RPMI8226 (cell line): ENCODE measurements at places on chromosomes 13 and 19.

- no peak for DNase-seq
These were observed 34.4 kb downstream of the KLF2 start for GRCh38 chr19:16359074-16359473.

- no peak for DNase-seq
These were observed 3.1 kb downstream of the SPC24 start for GRCh38 chr19:11152318-11153062.

DNA sequence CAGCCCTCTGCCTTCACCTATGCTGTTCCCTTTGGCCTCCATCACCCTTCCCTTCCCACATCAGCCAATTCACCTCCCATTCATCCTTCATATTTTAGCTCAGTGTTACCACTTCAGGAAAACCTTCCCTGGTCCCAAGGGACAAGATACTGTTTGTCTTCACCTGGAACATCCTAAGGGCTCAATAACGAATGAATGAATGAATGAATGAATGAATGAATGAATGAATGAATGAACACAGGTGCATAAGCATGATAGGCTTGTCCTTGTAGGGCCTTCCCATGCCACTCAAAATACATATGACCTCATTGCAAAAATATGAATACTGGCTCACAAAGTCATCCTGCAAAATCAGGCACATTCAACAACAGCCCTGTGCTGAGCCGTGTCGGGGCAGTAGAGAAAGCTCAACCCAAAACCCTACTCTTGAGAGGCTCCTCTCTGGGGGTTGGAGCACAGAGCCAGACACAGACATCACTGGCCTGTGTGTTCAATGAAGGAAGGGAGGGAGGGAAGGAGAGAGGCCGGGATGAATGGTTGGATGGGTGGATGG, 33.7 kb upstream of the TPM4 start:
- no peak for DNase-seq

GRCh38 chr13:114319441-114319913, 5.2 kb downstream of the CHAMP1 start:
- DNase-seq: no peak

GRCh38 chr13:33550276-33550675, 264.7 kb upstream of the STARD13 start:
- DNase-seq: no peak

GRCh38 chr13:111906816-111907215, 160.1 kb upstream of the SOX1 start:
- DNase-seq: no peak

- no peak for DNase-seq
These were observed 45.9 kb downstream of the SUGP2 start for GRCh38 chr19:18987456-18987855.

- DNase-seq: no peak
These were observed 40.5 kb upstream of the POMP start for GRCh38 chr13:28618230-28618994.

GRCh38 chr19:14510311-14511228, 7.6 kb downstream of the DNAJB1 start:
- DNase-seq: peak; percentile 70

DNA sequence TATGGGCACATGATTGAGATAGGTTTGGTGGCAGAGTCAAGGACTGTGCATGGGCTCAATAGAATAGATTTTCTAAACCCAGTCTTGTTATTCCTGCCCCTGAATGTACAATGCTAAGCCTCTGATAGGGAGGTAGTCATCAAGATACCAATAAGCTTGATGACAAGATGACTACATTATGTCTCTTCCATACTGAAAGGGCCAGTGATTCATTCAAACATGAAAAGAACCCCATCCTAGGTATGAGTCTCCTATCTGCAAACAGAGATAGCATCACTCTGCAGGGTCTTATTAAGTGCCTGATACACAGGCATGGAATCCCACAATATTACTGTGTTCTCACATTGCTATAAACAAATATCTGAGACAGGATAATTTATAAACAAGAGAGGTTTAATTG, 40.3 kb upstream of the UFM1 start:
- no peak for DNase-seq

GRCh38 chr13:32259116-32259515, 56.0 kb downstream of the ZAR1L start:
- DNase-seq: no peak

DNA sequence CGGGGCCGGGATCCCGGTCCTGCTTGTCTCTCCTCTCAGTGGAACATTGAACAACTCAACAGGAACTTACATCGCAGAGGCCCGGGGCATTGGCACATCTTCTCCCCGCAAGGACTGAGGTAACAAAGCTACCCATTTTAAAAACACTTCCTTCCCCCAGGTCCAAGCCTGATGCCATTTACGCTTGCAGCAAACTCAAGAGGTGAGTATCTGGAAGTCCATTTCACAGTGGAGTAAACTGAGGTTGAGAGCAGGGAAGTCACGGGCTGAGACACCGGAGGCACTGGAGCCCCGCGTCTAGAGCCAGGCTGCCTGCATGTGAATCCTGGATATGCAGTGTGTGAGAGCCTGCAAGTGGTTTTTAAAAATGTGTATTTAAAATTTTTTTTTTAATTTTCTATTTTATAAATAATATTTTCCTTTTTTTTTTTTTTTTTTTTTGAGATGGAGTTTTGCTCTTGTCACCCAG, 492 bp upstream of the PGLYRP1 start:
- DNase-seq: no peak

DNA sequence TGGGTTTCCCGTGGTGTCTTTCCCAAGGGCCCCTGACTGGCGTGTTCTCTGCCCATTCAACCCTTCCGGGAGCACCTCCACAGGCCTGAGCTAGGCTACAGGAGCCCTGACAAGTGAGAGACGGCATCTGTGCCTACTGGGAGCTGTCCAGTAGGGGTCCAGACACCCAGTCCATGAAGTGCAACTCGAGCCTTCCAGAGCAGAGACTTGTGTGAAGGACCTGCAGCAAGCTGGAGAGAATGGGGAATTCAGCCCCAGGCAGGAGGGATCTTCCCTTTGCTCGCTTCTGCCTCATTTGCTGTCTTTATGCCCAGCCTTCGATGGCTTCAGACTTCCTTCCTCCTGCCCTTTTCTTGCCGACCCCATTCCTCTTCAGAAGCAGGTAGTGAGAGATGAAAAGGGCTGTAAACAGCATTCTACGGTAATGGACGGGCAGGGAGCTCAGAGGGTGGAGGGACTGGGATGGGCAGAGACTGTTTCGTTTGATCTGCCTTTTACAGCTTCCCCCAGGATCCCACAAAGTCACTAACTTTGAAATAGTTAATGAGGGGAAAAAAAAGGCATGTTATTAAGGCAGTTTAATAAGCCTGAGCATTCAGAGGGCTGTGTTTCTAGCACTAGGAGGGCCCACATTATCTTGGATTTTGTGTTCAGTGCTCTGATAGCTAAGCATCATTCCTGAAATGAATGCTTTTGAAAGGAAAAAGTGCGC, 327.6 kb downstream of the FGF9 start:
- DNase-seq: no peak

DNA sequence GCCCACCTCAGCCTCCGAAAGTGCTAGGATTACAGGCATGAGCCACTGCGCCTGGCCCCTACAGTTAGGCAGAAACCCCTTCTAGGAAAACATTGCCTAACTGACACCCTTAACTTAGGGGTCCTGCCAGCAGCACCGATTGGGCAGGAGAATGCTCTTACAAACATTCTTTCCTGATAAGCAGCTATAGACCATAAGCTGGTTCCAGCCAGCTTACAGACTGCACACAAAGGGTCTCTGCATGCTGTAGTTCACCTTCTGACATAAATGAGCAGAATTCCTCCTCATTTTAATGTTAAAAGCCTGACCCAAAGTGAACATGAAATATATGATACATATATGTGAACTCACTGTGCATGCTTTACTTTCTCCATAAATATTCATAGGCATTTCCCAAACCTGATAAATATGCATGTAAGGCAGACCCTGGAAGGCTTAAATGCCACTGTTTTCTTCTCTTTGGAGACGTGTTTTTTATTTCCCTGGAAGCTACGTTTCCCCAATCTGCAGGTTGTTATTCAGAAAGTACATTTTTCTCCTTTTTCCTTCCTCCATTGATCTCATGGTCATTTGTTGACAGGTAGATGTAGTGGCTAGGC, 48.5 kb upstream of the KL start:
- DNase-seq: no peak

DNA sequence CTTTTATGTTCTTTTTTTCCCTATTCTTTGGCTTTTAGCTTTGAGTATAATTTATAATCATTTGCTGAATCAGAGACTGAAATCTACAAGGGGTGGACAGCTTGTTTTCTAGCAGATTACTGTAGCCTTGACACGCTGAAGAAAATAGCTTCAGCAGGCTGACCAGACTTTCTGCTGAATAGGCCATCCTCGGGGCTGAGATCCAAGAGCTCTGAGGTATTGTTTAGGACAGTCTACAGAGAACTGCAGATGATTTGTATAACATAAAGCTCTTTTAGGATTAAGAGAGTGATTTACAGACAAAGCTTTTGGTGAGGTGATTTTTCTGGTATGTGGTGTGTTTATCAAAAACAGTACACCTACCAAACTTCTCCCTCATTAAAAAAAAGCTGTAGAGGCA, 16.8 kb downstream of the POLR1D start:
- no peak for DNase-seq

GRCh38 chr19:39335168-39335548, 685 bp downstream of the GMFG start:
- no peak for DNase-seq

- DNase-seq: no peak
These were observed 83.9 kb upstream of the TSC22D1 start for GRCh38 chr13:44660050-44660449.

- DNase-seq: no peak
These were observed 166.4 kb downstream of the KATNAL1 start for GRCh38 chr13:30140973-30141372.

DNA sequence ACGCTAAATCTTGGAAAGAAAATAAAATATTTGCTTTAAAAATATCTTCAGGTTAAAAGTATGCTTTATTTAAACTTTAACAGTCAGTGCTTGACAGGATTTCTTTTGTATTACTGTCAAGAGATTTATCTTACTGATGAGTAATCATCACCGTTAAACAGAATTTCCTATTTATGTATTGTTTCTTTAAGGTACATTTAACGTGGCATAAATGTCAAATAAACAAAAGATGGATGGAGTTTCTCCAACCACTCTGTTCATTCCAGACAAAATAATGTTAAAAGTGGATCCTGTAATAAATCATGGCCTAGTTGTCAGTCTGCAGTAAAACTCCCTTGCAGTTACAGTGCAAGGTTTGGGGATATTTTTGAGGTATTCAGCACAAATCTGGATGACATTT, 298.3 kb downstream of the DIAPH3 start:
- DNase-seq: no peak

- DNase-seq: no peak
These were observed 2506.4 kb downstream of the PCDH9 start for GRCh38 chr13:64723724-64724123.

- no peak for DNase-seq
These were observed 51.3 kb upstream of the CYSLTR2 start for GRCh38 chr13:48602296-48603016.

- DNase-seq: no peak
These were observed 9.0 kb upstream of the JUND start for GRCh38 chr19:18290302-18291018.

DNA sequence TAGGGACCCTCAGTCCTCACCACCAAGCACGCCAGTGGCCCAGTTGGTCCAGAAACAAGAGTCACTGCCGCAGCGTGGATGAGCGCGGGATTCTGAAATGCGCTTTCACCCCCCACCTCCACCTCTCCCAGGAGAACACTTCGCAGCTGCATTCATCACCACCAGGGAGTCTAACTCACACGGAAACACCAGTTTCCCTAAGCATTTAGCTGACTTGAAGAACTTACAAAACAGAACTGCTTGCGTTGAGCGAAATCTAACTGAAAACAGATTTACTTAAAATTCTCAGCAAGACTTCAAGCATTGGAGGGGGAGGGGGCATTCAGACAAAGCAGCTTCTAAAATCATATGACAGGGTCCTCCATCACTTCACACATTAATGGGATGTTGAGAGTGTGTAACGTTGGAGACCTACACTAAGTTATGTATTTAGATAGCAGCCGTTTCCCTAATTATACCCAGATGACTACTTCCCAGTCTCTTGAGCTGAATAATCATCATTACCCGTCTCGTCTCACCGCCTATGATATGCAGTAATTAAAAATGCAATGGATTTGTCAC, 258.2 kb upstream of the IRS2 start:
- no peak for DNase-seq

- DNase-seq: no peak
These were observed 448.9 kb downstream of the PCDH9 start for GRCh38 chr13:66781241-66781640.

DNA sequence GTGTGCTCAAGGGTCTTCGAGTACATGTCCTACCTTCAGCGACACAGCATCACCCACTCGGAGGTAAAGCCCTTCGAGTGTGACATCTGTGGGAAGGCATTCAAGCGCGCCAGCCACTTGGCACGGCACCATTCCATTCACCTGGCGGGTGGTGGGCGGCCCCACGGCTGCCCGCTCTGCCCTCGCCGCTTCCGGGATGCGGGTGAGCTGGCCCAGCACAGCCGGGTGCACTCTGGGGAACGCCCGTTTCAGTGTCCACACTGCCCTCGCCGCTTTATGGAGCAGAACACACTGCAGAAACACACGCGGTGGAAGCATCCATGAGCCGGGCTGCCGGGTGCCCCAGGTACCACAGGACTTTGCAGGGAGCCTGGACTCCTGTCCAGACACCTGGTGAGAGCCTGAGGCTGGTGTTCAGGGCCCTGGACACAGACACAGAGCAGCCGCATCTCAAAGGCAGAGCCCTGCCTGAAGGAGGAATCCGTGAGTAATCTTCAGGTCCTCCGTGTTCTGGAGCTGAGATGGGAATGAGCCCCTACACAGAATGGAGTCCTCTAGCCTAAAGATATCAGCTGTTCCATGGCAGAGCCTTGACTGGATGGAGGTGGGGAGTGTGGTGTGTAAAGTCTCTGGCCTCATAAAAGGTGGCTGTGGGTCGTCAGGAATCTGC, 1.5 kb downstream of the ZNF581 start:
- no peak for DNase-seq

- DNase-seq: peak; percentile 83
These were observed 2.9 kb upstream of the FTL start for GRCh38 chr19:48962029-48962848.

GRCh38 chr13:97780486-97780885, 173.0 kb upstream of the IPO5 start:
- no peak for DNase-seq

DNA sequence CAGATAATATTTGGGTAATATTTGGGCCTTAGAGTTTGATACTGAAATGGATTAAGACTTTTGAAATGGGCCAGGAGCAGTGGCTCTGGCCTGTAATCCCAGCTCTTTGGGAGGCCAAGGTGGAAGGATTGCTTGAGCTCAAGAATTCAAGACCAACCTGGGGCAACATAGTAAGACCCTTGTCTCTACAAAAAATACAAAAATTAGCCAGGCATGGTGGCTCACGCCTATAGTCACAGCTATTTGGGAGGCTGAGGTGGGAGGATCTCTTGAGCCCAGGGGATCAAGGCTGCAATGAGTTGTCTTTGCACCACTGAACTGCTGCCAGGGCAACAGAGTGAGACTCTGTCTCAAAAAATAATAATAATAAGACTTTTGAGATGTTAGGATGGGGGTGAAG, 926 bp upstream of the ZNF836 start:
- no peak for DNase-seq
